Mucosa of gallbladder (tissue), 1 donor: ENCODE measurements at places on chromosomes 4 and X. TPM values are rescaled to one million over a fixed set of nuclear protein-coding genes. Genes with fewer than 3 reads are reported as not detected.
A peak's percentile ranks its signal among the peaks of the same experiment; 100 is the strongest.

DNA sequence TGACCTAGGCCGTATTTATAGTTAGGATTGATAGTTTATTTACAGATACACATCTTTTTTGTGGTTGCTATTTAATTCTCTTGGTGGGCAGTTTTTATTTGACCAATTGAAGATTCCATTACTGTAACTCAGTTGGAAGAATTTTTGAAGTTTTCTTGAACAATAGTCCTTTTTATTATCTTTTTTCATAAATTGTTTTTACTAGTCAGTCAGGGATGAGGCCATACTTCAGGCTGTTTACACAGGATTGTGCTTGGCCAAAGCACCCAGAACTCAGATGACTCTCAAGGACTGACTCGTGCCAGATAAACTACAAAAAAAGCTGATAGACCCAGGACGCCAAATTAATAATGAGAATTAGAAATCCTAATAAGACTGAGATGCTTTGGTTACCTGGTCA, 7.0 kb downstream of the HERC3 start:
- DNase-seq, result no peak

- no peak for DNase-seq
Observed at GRCh38 chr4:40736910-40737309, 12.8 kb upstream of the NSUN7 start.

- DNase-seq, result no peak
Observed at GRCh38 chr4:122863639-122864038, 37.0 kb downstream of the FGF2 start.

GRCh38 chr4:117400039-117400835, 314.9 kb upstream of the TRAM1L1 start:
- DNase-seq, result no peak

DNA sequence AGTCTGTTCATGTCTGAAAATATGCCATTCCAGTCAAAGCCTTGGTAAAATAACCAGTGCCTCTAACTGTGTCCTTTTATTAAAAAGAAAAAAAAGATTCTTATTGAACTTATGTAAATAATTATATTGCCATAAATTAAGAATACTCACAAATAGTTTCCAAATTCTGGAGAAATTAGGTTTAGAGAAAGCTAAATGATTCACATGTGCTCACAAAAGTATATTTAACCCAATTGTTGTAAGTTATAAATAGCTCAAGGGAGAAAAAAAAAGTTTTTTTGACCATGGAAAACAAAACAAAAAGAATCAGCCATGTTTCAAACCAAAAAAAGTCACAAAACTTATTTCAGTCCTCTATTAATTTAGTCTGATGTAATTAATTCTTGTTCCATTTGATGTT, 25.3 kb upstream of the HERC6 start:
- no peak for DNase-seq

DNA sequence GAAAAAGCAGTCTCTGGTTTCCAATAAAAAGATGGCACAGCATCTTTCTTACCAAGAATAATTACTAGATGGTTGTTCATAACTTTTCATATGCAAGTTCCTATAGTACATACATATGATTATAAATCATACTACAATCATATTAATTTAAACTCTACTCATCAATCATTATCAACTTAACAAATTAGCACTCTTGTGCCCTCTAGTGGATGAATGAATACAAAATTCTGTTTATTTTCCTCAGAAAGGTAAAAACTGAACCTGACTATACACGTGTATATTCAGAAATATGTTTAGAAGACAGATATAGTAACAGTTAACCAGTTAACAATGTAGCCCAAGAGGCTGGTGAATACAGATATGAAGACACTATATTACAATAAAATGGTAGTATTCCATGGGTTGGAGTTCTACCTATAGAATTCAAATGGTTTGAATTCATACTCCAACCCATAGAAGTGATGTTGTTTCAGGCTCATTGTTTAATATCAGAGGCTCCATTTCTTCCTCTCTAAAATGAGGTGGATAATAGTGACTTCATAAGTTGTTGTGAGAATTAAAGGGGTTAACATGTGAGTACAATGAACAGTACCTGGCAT, 100.0 kb downstream of the ADAMTS3 start:
- DNase-seq, result no peak

GRCh38 chr4:48315728-48316630, 25.4 kb upstream of the SLAIN2 start:
- DNase-seq, result peak; percentile 19

GRCh38 chr4:140943486-140944198, 187.5 kb upstream of the TBC1D9 start:
- no peak for DNase-seq

- no peak for DNase-seq
Observed at GRCh38 chr4:78099058-78099457, 41.9 kb downstream of the FRAS1 start.

DNA sequence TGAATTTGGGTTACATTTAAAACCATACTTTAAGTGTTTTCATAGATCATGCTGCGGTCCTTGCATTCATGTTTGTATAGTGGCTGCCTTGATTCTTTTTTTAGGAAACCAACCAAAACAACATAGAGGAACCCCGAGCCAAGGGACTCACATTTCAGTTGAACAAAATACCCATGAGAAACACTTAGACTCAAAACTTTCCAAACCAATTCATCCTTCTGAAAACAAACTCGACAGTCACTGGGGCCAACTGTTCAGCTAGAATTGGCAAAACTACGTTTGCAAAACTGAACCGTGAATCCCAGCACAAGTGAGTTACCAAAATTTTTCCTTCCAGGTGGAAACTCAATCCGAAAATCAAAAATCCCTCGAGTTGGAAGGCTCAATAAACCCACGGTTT, 1.4 kb downstream of the ADGRA3 start:
- DNase-seq, result no peak

GRCh38 chr4:181991369-181992108, 251.7 kb upstream of the TENM3 start:
- no peak for DNase-seq

DNA sequence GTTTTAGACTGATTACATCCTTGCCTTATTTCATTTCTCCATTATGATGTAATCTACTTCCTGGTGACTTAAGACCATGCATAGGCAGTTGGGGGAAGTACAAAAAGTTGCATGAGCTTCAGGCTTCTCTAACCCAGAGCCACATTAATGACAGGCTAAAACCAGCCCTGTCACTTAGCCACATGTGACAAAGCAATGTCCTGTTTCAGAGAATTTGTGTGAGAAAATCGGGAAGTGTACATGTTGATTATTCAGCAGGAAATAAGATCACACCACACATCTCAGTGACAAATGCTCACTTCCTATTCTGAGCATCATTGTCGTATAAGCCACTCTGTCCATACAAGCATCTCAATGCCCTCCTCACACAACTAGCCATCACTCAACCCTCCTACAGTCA, 98.5 kb upstream of the MAGEB16 start:
- no peak for DNase-seq

GRCh38 chr4:72786401-72786990, 217.5 kb upstream of the ADAMTS3 start:
- no peak for DNase-seq

GRCh38 chr4:71210823-71211222, 128.0 kb upstream of the SLC4A4 start:
- no peak for DNase-seq

DNA sequence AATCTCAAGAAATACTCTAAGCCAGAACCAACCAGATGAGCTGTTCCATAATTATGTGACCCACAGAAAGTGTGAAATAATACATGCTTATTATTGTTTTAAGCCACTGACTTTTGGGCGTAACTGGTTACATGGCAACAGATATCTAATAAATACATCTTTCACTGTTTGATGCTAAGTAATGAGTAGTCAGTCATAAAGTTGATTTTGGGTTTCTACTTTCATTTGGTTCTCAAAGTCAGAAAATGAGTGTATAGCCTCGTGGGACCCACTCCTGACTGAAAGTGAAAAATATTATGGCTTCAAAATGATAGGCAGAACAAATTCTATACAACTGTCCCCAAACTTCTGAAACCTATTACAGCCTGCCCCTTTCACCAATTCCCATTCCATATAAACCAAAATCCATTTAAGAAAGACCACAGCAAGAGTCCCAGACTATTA, 88.0 kb upstream of the CBR4 start:
- no peak for DNase-seq

- DNase-seq, result no peak
Observed at GRCh38 chr4:16082041-16082425, 1.8 kb downstream of the PROM1 start.

DNA sequence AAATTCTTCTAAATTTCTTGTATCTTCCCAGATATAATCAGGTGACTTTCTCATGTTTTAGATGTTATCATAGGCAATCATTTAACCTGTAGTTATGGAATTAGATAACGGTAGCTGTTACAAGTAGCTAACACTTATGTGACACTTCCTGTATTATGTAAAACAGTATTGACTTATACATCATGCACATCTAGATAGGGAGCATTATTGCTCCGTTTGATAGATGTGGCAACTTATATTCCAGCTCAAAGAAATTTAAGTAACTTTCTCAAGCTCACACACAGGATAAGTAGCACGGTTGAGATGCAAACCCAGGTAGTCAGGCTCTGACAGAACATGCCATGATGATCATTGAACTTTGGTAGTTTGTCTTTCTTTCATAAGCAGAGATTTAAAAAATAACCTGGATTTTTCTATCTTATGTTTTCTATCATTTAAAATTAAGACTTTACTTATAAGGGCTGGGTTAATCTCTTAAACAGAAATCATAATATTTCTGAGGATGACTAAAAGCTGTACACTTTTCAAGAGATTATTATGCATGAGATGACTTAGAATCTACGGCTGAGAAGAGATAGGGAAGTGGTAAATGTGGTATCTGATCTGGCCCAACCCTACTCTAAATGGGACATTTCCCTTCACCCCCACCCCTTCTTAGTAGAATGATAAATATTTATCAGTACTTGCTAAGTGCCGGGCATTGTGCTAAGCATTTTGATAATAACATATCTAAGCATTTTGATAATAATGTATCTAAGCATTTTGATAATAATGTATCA, 69.1 kb upstream of the HPGD start:
- DNase-seq, result no peak

GRCh38 chrX:19512359-19512758, 2.9 kb downstream of the MAP3K15 start:
- no peak for DNase-seq

GRCh38 chr4:52651996-52652672, 7.0 kb downstream of the USP46 start:
- no peak for DNase-seq

- DNase-seq, result no peak
Observed at GRCh38 chrX:48616576-48616975, 19.3 kb downstream of the WDR13 start.

GRCh38 chr4:162015090-162015489, 148.7 kb downstream of the FSTL5 start:
- no peak for DNase-seq

DNA sequence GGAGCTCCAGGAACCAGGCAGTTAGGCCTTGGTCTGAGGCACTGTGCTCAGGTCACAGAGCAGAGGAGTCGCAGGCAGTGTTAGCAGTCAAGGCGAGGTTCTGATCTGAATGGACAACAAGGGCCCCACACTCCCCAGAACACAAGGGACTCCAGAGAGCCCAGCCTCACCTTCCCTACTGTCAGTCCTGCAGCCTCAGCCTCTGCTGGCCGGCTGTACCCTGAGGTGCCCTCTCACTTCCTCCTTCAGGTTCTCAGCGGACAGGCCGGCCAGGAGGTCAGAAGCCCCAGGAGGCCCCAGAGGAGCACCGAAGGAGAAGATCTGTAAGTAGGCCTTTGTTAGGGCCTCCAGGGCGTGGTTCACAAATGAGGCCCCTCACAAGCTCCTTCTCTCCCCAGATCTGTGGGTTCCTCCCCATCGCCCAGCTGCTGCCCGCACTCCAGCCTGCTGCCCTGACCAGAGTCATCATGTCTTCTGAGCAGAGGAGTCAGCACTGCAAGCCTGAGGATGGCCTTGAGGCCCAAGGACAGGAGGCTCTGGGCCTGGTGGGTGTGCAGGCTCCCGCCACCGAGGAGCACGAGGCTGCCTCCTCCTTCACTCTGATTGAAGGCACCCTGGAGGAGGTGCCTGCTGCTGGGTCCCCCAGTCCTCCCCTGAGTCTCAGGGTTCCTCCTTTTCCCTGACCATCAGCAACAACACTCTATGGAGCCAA, 26.2 kb downstream of the MAGEA9 start:
- DNase-seq, result no peak

- DNase-seq, result no peak
Observed at GRCh38 chr4:38803833-38804653, 548 bp downstream of the TLR1 start.

GRCh38 chr4:60579335-60579734, 620.8 kb upstream of the ADGRL3 start:
- DNase-seq, result no peak

DNA sequence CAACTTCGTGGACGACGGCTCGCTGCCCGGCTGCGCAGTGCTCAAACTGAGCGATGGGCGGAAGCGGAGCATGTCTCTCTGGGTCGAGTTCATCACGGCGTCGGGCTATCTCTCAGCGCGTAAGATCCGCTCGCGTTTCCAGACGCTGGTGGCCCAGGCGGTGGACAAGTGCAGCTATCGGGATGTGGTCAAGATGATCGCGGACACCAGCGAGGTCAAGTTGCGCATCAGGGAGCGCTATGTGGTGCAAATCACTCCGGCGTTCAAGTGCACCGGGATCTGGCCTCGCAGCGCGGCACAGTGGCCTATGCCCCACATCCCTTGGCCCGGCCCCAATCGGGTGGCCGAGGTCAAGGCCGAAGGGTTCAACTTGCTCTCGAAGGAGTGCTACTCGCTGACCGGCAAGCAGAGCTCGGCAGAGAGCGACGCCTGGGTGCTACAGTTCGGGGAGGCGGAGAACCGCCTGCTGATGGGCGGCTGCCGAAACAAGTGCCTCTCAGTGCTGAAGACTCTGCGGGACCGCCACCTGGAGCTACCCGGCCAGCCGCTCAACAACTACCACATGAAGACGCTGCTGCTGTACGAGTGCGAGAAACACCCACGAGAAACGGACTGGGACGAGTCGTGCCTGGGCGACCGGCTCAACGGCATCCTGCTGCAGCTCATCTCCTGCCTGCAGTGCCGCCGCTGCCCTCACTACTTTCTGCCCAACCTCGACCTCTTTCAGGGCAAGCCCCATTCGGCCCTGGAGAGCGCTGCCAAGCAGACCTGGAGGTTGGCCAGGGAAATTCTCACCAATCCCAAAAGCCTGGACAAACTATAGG, 1.5 kb downstream of the MAB21L2 start:
- no peak for DNase-seq

- no peak for DNase-seq
Observed at GRCh38 chr4:148557793-148558192, 115.6 kb upstream of the NR3C2 start.

The ABLIM2 gene
- 11.3 TPM for total RNA-seq

The MAGEB2 gene
- total RNA-seq, result not detected

The NAAA gene
- 28.0 TPM for total RNA-seq

The CRLF2 gene
- total RNA-seq, result 2.3 TPM

The ARHGAP36 gene
- 0.89 TPM for total RNA-seq

The RNF175 gene
- total RNA-seq, result 0.17 TPM

The IL2 gene
- 3.4 TPM for total RNA-seq

The FANCB gene
- total RNA-seq, result 0.92 TPM
